ENCODE measurements at places on chromosomes 1 and 21.
A peak's percentile ranks its signal among the peaks of the same experiment; 100 is the strongest.

DNA sequence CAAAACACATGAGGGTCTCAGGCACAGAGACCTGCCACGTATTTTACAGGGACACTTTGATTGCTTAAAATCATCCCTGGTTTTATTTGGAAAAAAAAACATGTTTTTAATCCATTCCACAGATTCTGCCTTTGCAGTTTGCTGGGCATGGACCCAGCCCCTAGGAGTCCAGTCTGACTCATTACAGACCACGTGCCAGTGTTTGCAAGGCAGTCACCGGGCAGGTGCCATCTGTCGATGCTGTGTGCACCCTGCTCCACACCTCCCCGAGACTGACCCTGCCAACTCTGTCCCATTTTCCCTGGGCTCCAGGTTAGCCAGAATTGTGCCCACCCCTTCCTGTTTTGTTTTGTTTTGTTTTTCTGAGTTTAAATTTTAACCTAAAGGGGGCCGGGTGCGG lies 148.4 kb upstream of the TMEM51 start:
- no peak for DNase-seq

DNA sequence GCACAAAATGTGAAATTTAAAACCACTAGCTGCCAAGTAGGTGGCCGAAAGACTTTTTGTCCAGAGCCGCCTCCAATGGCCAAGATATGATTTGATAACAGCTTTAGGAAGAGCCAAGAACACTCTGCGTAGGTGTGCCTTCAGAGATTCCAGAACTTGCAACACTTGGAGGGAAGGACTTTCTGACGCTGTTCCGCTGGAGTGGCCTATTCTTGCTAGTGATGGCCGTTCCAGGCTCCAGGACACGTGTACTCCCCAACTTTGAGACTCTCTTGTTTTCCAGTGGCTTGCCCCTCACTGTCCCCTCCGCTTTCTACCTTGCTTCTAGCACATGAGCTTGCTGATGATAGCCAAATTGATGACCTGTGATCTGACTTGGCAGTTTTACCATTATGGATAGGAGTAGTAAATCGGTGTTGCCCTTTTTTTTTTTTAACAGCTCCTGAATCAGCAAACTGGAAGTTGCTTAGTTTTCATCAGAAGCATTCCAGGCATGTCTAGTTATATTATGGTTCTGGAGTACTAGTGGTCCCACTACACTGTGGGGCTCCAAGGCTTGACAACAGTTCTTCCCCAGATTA lies 1.0 kb downstream of the PRDX6 start:
- no peak for DNase-seq

GRCh38 chr1:239952348-239953308 lies 139.1 kb upstream of the FMN2 start:
- peak; percentile 6 for DNase-seq

- no peak for DNase-seq
Measured at GRCh38 chr1:58159434-58159830, 387.1 kb downstream of the OMA1 start.

DNA sequence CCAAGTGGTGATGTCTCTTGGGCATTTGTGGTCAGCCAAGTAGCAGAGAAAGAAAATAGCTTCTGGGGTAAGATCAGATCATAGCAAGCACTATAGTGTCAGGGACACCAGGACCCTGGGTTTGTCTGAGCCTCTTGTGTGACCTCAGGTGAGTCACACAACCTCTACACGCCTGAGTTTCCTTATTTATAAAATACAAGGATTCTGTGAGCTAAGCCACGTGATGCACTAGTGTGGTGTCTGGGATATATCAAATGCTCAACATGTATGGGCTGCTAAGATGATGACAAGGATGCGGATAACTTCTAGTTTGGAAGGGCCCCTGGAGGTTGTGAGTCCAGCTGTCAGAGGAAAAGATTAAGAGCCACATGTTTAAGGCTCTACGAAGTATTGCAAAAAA lies 24.5 kb upstream of the ZNF436 start:
- DNase-seq: no peak

- no peak for DNase-seq
Measured at GRCh38 chr1:212485913-212486618, 53.3 kb downstream of the NENF start.

Measured in natural killer cell (primary cell).